ENCODE measurements at places on chromosomes 6 and 20. TPM values are rescaled to one million over a fixed set of nuclear protein-coding genes. Genes with fewer than 3 reads are reported as not detected.

SEL1L2 gene
- 0.25 TPM for polyA plus RNA-seq

PRKN gene
- 9.7 TPM for polyA plus RNA-seq

EEF1E1 gene
- 64.5 TPM for polyA plus RNA-seq

RSPO4 gene
- polyA plus RNA-seq, result 0.93 TPM

WFDC6 gene
- not detected for polyA plus RNA-seq

ETV7 gene
- polyA plus RNA-seq, result 0.09 TPM

MYO6 gene
- 116 TPM for polyA plus RNA-seq

PLEKHG1 gene
- polyA plus RNA-seq, result 34.7 TPM

- DNase-seq, result no peak
Observed at GRCh38 chr20:17866234-17867001, 102.2 kb downstream of the SNX5 start.

DNA sequence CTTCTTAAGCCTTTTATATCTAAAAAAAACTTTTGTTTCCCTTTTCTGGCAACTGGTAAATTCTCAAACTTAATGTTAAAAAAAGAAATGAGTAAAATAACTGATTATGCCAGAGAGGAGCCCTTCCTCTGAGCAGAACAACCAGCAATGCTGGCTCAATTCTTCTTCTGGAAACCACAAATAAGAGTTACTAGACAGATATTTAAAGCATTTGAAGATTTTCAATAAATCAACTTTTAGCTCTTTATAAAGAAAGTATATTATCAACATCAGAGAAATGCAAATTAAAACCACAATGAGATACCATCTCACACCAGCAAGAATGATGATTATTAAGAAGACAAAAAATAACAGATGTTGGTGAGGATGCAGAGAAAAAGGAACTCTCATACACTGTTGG is 61.1 kb upstream of the TCF21 start:
- DNase-seq, result no peak

DNA sequence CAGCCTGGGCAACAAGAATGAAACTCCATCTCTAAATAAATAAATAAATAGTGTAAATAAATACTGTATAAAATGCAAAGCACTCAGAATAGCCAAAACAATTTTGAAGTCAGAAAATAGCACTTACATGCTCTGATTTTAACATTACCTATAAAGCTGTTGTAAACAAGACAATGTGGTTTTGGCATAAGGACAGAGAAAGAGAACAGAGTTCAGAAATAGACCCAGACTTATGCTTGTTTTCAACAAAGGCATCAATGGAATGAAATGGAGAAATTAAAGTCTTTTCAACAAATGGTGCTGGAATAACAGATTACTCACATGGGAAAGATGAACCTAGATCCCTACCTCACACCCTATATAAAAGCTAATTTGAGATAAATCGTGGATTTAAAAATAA is 10.4 kb downstream of the ACAT2 start:
- DNase-seq, result no peak

DNA sequence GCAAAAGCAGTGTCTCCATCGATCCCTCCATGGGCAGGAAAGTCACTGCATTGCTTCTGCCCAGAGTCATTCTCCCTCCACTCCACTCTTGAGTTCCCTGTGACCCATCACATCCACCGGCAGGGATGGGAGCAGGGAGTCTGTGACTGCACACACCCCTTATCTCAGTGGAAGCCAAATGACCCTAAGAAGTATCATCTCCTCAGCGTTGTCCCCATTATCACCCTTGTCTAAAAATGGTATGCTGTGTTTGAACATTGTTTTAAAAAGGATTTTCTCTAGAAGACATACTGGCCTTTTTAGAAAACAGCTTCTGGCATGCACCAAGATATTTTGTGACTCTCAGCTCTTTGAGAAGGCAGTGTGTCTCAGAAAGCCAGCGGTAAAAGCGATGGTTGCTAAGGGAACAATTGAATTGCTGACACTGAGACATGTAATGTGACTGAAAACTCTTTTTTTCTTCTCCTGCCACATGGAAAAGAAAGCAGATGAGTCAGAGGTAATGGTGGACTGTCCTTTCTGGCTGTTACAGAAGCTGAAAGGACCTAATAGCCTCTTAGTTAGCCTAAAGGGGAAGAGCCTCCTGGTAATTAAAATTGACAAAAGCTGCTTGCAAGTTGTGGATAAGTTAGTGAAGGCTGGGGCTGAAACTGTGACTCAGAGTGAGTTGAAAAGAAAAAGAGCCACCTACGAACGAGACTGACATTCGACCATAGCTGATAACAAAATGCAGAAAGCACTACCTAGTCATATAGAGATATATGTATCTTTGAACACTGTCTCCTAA is 120.5 kb downstream of the MAP3K7 start:
- DNase-seq, result no peak

- DNase-seq, result no peak
Observed at GRCh38 chr6:53432318-53433161, 83.8 kb upstream of the ELOVL5 start.

DNA sequence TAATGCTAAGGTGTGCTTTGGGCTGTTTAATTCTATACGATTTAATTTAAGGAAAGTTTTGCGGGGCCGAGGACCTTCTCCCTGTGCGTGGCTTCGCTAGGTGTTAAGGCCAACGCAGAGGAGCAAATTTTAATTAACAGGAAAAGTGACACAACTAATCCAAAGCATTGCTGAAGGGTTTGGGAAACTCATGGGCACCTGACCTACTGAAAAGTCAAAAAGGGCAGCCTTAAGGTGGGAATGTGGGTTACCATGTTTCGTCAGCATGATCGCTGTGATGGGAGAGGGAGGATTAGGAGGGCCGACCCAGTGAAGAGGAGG is 415 bp upstream of the CUL9 start:
- no peak for DNase-seq

GRCh38 chr6:56739836-56740815 is 97.4 kb upstream of the DST start:
- no peak for DNase-seq

GRCh38 chr6:34565722-34566137 is 9.6 kb upstream of the SPDEF start:
- no peak for DNase-seq

- no peak for DNase-seq
Observed at GRCh38 chr20:62840244-62841197, 21.1 kb downstream of the TCFL5 start.

DNA sequence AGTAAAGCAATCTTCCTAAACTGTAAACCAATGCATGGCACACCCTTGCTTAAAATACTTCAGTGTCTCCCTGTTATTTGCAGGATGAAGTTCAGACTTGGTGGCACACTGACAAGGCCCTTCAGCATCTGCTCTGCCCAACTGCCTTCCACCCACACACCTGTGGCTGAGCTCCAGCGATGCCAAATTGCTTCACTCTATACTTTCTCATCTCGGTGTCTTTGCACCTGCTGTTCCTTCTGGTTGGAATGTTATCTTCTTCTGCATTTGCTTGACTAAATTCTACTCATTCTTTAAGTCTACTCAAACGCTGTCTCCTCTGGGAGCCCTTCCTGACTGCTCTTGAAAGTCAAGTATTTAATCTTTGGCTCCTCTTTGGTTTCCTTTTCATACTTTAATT is 100.1 kb upstream of the SUPT3H start:
- no peak for DNase-seq

DNA sequence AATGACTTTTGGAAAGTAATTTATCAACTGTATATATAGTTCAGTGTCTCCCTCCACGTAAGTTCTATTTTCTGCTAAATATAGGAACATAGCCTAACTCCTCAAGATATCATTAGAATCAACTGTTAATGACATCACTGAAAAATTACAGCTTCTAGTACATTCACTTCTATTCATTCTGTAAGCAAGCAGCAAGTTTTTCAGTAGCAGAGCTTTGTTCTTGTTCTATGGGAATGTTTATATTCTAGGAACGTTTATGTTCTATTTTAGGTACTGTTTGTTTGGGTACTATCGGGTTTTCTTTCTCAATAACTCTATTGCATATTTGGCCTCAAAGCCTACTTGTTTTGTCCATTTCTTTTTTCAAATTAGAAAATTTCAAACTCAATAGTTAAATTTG is 525.6 kb downstream of the EPHA7 start:
- no peak for DNase-seq

DNA sequence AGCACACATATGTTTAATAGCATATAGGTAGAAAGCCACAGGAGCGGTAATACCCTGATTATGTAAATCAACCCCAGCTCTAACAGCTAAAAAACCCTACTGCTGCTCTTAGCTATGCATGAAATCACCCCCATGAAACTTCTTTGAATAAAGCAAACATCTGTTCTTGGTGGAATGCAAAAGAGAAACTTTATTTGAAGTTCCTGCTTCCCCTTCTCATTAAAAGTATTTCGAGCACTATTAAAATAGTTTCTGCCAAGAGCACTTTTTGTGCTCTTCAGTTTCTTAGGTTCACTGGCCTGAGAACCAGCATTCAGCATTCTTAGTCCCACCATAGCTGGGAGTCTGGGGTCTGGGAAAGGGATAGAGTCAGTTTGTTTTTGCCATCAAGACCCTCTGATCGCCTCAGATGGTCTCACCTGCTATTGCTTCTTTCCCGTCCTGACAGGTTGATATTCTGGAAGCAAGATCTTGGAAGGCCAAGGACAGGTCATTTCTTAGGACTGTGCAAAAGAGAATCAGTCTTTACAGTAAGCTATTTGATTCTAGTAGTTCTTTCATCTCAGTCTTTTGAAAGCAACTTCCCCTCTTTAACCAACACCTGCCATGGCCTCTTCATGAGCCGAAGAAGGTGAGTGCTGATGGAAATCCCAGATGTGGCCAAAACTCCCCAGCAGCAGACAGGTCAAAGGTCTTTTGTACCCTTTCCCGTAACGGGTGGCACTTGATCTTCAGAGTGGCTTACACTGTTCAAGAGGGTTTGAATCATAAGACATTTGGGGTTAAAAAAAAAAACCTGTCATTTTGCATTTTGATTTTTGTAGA is 76.5 kb upstream of the TMEM170B start:
- no peak for DNase-seq

Measured in left renal cortex interstitium (tissue), 4 donors.